ENCODE measurements at places on chromosomes 1 and 21.
A peak's percentile ranks its signal among the peaks of the same experiment; 100 is the strongest.

DNA sequence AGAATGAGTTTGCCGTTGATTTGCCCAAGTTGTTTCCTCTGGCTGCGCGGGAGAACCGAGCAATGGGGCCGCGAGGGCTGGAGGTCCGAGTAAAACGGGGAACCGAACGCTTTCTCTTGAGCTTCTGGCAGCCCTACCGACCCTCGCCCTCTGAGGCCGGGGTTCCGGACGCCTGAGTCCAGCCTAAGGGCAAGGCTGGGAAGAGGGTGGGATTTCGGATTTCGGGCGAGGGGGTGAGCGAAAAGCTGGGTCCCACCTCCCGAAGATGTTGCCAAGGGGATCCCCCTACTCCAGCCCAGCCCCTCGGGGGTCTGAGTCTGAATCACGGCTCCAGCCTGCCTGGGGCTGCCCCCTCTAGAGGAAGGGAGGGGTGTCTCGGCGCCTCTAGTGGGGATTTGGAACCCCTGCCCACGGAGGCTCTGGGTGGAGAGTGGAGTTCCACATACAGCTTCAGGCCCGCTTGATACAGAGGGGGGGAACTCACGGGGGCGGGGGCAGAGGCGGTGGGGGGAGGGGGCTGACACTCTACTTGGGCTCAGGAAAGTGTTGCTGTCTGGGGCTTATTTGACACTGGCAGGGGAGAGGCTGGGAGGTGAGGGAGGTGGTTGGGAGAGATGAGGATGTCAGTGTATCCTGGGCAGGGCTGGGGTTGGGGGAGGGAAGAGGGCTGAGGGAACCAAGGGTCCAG is 617 bp downstream of the KIRREL1 start:
- no peak for DNase-seq

- no peak for DNase-seq
Measured at GRCh38 chr1:16134066-16134801, 21.6 kb downstream of the EPHA2 start.

DNA sequence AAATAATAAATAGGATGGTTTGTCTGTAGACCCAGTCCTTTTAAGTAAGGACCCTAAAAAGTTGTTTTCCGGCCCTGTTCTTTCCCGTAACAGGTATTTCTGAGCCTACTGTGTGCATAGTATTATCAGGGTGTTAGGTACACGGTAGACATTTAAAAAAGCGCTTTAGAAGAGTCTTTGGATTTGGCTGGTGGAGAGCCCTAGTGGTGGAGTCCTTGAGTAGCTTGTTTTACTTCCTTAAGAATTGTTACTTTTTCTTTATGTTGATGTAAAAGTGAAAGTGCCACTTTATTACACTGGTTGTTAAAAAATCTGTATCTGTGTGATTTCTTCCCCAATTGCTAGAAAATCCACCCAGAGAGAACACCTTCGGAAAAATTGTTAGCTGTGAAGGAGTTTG is 36.8 kb downstream of the SMYD2 start:
- no peak for DNase-seq

DNA sequence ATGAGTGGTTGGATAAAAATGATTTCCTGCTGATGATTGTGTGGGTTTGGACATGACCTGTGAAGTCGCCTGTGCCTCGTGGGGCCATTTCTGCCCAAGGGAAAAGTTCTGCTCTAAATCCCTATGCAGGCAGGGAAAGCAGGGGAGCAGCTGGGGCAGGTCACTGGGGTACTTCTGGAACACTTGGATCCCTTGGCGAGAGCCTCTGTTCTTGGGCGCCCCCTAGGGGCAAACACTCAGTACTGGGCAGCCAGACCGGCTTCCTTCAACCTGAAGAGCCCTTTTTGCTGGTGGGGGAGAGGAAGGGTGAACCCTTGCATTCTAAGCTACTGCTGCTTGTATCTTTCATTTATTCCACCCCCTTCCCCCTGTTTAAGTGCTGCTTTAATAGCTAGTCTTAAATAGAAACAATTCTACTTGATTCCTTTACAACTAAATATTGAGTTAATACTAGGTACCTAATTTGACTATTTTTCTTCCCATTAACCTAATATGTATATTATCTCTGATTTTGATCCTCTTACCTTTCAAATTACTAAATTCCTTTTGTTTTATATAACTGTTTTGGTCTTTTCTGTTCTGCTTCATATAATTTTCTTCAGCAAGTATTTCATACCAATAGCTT is 5.1 kb upstream of the CLEC20A start:
- peak; percentile 88 for DNase-seq

- no peak for DNase-seq
Measured at GRCh38 chr1:68197461-68197860, 34.9 kb downstream of the WLS start.

- no peak for DNase-seq
Measured at GRCh38 chr1:53366901-53367502, 39.1 kb upstream of the LRP8 start.

DNA sequence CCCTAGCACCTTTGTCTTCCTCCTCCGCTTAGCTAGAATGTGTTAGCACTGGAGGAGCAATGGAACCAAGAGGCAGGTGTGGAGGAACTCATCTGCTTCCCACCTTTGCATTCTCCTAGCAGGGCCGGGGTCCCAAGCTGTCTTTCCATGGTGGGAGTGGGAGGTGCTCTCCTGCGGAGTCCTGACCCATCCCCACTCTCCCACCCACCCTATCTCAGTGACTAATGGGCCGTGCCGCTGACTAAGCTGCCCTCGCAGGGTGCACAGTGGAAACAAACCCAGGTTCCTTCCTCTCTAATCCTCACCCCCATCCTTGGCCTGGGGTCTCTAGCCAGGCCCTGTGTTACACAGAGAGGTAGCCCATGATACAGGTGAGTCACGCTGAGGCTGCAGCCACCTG is 177.5 kb downstream of the HIVEP3 start:
- no peak for DNase-seq

DNA sequence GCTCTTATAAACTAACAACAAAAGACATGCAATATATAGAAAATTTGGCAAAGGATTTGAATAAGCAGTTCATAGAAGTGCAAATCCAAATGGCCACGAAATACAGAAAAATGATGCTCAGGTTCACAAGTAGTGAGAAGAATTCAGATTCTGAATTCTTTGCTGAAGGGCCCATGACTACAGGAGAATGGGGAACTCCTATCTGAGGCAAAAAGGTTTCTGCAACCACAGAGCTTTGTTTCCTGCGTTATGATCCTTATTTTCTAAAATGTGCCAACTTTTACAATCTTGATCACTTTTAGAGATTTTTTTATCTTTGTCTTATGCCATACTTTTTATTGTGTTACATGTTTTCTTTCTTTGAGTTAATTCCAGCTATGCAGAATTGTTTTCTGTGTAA is 91.3 kb downstream of the ITSN1 start:
- DNase-seq, result no peak

DNA sequence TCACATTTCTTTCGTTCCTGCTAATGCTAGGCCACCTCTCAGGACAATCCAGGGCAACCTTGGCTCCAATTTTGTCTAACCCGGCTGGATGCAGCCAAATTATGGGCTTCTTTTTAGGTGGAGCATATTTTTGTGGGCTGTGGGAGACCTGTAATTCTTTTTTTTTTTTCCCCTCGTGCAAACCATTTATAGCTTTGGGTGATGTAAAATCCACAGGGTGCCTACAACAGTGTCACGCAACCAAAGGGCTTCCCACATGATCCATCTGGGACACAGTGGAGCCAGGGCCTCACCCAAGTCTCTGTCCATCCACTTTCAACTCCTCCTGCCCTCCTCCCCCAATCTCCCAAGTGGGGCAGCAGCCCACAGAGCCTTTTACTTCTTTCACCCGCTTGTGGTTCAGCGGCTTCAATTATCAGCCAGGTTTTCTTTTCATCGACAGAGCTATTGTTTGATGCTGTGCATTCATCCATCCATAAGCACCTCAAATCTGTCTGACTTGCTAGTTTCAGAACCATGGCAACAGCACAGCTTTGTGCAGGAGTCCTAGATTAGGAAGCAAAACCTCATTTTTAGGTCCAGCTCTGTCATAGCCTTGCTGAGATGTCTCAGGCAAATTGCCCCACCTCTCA is 10.0 kb upstream of the OVAAL start:
- DNase-seq, result no peak

DNA sequence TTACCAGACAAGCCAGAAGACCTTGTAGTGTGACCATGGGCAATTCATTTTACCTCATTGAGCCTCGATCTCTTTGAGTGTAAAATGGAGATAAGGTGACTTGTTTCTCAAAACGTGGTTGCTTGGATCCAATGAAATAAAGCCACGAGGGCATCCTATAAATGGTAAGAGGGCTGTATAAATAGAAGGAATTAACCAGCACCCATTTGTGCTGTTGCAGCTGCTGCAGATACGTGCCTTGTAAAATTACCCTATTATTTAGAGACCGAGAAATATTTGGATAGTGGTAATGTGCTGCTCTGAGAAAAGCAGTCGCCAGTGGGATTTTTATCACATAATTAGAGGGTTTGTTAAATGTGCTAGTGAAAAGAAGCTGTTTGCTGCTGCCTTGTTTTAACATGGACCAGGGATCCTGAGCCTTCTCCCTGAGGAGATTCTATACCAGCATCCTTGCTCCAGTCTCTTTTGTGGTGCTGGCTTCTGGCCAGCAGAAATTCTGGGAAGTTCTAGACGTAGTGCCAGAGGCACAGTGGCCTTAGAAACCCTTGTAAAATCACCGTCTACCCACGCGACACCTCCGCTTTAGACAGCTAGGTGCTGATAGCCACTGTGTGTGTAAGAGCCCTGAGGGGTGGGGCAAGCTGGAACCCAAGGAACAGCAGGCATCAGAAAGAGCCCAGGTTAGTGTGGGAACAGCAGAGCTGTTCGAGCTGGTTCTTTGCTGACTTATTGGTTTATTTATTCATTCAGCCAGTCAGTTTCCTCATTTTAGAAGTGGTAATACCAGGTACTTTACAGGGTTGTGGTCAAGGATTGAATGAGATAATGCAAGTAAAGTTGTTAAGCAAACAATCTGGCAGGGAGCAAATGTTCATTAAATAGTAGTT is 137.5 kb downstream of the NOS1AP start:
- no peak for DNase-seq

- no peak for DNase-seq
Measured at GRCh38 chr1:240866724-240867123, 254.8 kb upstream of the GREM2 start.

DNA sequence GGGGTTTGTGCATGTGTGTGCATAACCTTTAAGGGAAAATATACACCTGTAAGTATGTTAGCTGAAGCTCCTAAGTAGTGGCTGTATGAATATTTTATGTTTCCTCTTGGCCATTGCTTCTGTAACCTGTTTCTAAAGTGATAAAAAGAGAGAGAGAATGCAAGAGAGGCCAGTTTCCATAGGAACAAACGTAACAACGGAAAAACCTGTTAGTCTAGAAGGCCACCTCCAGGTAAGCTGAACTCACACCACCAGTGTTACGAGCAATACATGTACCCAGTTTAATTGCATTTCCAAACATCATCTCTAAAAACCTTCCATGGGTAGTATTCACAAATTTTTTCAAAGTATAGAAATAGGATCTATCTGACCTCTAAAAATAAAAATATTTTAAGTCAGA is 63.1 kb downstream of the PLPPR4 start:
- no peak for DNase-seq

DNA sequence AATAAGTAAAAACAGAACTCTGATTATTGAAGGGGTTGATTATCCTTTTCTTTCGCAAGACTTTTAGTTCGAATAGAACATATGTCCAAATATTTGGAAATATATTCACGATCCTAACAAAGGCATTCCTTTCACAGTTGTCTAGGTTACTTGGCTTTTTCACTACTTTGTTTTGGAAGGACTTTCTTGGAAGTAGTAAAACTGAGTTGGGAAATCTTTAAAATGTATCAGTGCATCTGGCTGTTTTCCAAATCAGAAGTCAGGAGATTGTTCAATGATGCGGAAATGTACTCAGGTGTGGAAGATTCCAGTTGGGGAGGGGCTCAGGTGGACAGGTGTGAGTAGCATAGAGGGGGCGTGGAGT is 67.1 kb downstream of the SH3BGR start:
- no peak for DNase-seq

DNA sequence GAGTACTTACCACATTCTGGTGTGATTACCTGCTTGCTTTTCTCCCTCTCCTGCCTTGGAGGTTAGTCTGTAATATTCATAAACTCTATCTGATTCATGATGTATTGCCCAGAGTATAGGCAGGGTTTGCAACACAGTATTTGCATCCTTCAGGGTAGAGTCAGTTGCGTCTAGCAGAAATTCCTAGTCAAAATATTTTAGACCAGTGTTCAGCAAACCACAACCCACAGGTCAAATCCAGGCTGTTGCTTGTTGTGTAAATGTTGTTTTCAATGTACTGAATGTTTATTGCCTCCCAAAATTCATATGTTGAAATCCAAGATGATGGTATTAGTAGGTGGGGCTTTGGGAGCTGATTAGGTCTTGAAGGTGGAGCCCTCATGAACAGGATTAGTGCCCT is 82.9 kb downstream of the NGF start:
- no peak for DNase-seq

- DNase-seq, result no peak
Measured at GRCh38 chr1:4124631-4125145, 224.6 kb upstream of the C1orf174 start.

DNA sequence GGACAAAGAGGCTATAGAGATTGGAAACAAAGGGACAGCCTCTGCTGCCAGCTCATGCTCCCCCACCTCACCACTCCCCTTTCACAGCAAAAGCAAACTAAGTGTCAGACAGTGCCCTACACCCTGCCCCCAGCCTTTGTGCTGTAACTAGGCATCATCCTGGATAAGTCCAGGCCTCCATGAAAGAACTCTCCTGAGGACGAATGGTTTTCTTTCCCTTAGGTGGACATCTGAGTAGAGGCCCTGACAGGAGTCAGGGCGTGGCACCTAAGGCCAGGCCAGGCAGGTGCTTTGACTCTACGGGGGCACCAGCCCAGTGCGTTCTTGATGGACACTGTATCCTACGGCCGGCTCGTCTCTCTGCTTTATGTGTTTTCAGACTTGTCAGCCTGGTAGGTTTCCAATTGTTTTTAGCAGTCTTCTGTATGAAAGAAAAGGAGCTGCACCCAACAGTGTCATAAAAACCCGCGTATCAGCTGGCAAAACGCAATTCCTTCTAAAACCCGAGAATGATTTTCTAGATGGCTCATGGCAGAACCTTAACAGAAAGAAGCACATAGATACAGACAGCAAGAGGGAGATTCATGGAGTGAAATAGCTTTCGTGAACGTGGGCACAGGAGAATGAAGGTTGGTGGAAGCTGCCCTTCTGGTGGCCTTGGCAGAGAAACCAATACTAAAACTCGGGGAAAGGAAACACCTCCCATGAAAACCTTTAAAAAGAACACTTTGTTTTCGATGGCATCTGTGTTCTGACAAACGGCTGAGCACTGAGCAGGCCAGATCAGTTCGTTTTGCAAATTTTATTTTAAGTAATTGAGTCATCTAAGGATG is 51.7 kb upstream of the AJAP1 start:
- no peak for DNase-seq

- DNase-seq, result no peak
Measured at GRCh38 chr1:110057963-110058518, 12.4 kb downstream of the ALX3 start.

- no peak for DNase-seq
Measured at GRCh38 chr1:89553157-89553556, 28.5 kb downstream of the LRRC8B start.

- no peak for DNase-seq
Measured at GRCh38 chr1:54403808-54404261, 2.4 kb downstream of the SSBP3 start.

GRCh38 chr21:26583769-26584168 is 10.7 kb upstream of the CYYR1 start:
- no peak for DNase-seq
